ENCODE measurements at places on chromosomes 6 and 20.

DNA sequence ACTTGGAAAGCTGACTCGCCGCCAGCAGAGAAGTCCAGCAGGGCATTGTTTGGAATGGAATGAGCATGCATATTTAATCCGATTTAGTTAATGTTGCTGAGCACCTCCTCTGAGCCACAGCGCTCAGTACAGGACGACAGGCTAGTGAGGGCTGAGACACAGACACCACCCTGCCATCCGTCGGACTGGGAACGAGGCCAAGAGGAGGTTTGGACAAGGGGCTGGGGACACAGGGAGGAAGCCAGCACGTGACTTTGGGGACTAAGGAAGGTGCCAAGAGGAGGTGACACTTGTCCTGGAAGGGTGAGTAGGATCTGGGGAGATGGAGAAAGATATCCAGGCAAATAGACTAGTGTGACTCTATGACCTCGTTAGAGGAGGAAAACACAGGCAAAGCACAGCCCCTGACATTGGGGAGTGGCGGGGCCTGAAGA, 152.5 kb upstream of the ECI2 start:
- no peaks in the 10 kb centered on the region for H3K36me3 ChIP-seq
- H3K4me1 ChIP-seq, result no peaks in the 10 kb centered on the region
- H3K27me3 ChIP-seq, result peaks cover 34% of the 10 kb centered on the region
- DNase-seq, result no peak
- no peak overlapping the region for H3K27ac ChIP-seq

DNA sequence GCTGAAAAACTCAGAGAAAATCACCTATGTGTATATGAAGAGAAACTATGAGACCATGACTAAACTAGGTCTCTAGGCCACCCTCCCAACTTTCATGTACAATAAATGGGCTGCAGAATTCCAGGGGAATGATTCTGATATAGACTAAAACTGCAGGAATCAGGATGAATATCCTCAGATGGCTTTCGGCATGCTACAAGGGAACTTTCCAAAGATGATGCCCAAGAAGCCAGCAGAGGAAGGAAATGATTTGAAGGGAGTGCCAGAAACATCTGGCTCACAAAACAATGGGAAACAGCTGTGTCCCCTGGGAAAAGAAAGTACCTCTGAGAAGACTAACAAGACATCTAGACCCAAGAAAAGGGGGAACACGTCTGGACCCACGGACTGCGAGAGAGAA, 41.1 kb downstream of the PLN start:
- peak overlapping the region; percentile 42 for H3K4me3 ChIP-seq
- peak; percentile 50 for DNase-seq
- H3K36me3 ChIP-seq, result no peaks in the 10 kb centered on the region
- H3K27me3 ChIP-seq, result no peaks in the 10 kb centered on the region
- H3K27ac ChIP-seq, result peak overlapping the region; percentile 11
- peaks cover 14% of the 10 kb centered on the region for H3K4me1 ChIP-seq

- no peak for DNase-seq
- H3K27me3 ChIP-seq, result no peaks in the 10 kb centered on the region
- peak overlapping the region; percentile 13 for H3K4me3 ChIP-seq
- H3K36me3 ChIP-seq, result no peaks in the 10 kb centered on the region
- H3K4me1 ChIP-seq, result peaks cover 54% of the 10 kb centered on the region
Observed at GRCh38 chr20:47350181-47350550, 6.3 kb downstream of the ZMYND8 start.

GRCh38 chr20:9500121-9500520, 14.3 kb upstream of the LAMP5 start:
- no peak overlapping the region for H3K4me3 ChIP-seq
- H3K27me3 ChIP-seq, result peaks cover 9% of the 10 kb centered on the region
- DNase-seq, result no peak
- H3K4me1 ChIP-seq, result no peaks in the 10 kb centered on the region

DNA sequence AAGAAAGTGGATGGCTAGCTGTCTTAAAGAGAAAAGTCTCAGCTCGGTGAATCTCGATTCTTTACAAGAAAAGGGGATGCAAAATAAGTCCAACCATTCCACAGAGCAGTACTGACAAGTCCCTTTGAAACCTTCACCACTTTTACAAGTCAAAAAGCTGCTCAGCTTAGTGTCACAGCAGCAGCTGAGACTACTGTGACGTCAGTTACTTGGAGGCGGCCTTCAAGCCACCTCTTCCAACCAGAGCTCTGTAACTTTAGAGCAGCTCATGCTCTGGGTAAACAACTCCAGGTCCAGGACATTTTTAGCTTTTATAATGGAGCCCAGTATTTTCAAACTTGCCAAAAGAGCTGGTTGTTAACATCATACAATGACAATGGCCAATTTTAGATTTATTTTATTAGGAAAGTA, at the start of gene KIAA0408:
Gene KIAA0408, minus strand, starts transcription at position 159 of the 411 bp plus-strand sequence. CDS start 5,408 bp downstream, outside the sequence.
- DNase-seq, result peak; percentile 67
- H3K36me3 ChIP-seq, result no peaks in the 10 kb centered on the region
- no peaks in the 10 kb centered on the region for H3K27me3 ChIP-seq
- peaks cover 35% of the 10 kb centered on the region for H3K4me1 ChIP-seq
- H3K4me3 ChIP-seq, result peak within 1 kb of the TSS; percentile 32

DNA sequence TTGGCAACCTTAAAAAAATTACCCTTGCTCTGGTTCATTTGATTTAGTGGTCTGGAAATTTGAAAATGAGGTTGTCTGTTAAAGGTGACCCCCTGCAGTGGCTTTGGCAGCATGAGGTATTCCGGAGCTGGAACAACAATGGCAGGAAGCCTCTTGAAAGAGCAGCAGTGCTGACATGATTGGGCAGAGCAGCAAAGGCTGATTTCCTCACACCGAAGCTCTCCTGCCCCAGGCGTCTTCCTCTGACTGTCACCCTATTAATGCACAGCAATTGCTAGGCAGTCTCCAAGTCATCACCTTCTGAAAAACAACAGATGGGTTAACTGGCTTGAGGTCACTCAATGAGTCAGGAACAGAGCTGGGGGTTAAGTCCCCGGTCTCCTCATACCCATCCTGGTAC, 241.8 kb upstream of the MMS22L start:
- peak; percentile 0 for DNase-seq
- H3K36me3 ChIP-seq, result no peaks in the 10 kb centered on the region
- no peak overlapping the region for H3K4me3 ChIP-seq
- no peak overlapping the region for H3K27ac ChIP-seq
- no peaks in the 10 kb centered on the region for H3K27me3 ChIP-seq

GRCh38 chr20:40714109-40714508, 25.1 kb upstream of the MAFB start:
- H3K4me1 ChIP-seq, result no peaks in the 10 kb centered on the region
- no peaks in the 10 kb centered on the region for H3K36me3 ChIP-seq
- peaks cover 26% of the 10 kb centered on the region for H3K27me3 ChIP-seq
- H3K4me3 ChIP-seq, result no peak overlapping the region
- H3K27ac ChIP-seq, result no peak overlapping the region
- DNase-seq, result no peak

- H3K4me1 ChIP-seq, result 0 out of 2 replicates have a peak, but pooled peaks cover 3% of the 10 kb centered on the region
- H3K4me3 ChIP-seq, result no peak overlapping the region
- DNase-seq, result peak; percentile 30
- H3K36me3 ChIP-seq, result no peaks in the 10 kb centered on the region
- H3K27ac ChIP-seq, result no peak overlapping the region
Observed at GRCh38 chr6:52640170-52640569, 30.7 kb upstream of the TMEM14A start.

GRCh38 chr20:19956976-19957375, 60.2 kb upstream of the NAA20 start:
- H3K27ac ChIP-seq, result no peak overlapping the region
- no peak overlapping the region for H3K4me3 ChIP-seq
- DNase-seq, result no peak
- no peaks in the 10 kb centered on the region for H3K4me1 ChIP-seq

GRCh38 chr6:53790886-53791285, 3.9 kb upstream of the LRRC1 start:
- 0 out of 2 replicates have a peak, but pooled peaks cover 4% of the 10 kb centered on the region for H3K4me1 ChIP-seq
- H3K4me3 ChIP-seq, result no peak overlapping the region
- H3K36me3 ChIP-seq, result no peaks in the 10 kb centered on the region

DNA sequence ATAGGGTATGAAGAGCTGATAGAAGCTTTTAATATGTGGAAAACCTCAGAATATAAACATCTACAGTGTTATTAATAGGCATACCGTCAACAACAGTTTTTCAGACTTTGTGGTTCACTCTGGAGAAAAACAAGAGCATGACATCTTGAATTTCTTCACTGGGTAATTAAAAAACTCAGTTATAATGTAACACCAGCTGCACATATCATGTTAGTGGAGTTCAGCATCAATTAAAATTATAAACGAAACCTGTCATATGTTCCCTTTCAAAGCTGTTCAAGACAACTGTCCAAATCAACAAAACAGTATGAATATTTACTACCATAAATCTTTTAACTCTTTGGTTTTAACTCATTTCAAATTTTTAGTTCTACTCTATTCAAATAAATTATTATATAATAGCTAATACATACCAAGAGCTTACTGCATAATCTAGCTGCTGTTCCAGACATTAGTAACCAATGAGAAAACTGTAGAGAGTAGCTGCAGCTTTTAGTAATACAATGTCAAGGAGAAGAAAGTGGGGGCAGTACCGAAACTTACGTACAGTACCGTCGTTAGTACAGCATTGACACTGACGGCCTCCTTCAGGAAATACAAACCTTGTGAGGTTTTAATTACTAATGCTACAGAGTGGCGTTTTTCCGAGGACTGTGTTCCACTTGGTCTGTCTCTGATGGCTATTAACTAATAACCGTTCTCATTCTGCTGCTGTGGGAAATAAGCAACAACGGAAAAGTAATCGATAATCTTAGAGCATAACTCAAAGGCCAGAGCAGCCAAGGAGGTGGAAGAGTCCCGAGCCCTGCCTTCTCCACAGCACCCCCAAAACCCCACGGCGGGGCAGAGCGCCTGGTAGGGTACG, 532 bp upstream of the PM20D2 start:
- peaks cover 11% of the 10 kb centered on the region for H3K4me1 ChIP-seq
- H3K27me3 ChIP-seq, result no peaks in the 10 kb centered on the region
- no peak overlapping the region for H3K27ac ChIP-seq

DNA sequence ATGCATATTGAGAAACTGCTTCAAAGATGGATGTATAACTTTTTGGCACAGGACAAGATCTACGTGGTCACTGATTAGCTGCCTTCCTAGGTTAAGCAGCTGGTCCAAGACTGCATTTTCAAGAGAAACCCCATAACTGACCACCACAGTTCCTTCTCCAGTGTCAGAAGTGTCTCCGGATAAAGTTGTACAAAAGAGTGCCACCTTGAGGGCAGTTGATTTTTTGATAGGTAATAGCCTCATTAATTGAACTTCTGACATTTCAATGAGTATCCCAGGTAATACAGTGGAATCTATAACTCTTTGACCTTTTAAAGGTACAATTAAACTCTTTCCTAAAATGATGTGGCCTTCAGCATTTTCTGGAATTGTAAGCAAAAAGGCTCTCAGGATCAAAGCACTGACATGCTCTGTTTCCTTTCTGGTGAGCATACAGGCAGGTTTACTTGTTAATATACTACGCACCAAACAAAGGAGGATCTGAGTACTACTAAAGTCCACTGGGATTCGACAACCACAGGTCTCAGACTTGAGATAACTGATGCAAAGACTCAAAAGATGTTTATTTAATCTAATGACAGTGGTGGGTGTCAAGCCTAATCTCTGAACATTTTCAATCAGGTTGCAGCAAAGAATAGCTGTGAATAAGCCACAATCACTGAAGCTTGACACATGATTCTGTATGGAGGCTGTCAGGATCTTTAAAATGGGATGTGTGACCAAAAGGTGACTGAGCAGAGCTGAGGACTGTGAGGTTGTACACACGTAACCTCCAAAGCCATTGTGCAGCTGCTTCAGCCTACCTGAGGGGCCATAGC, 21.2 kb downstream of the MKKS start:
- no peak overlapping the region for H3K27ac ChIP-seq
- no peak overlapping the region for H3K4me3 ChIP-seq
- no peak for DNase-seq
- H3K4me1 ChIP-seq, result peaks cover 9% of the 10 kb centered on the region

GRCh38 chr6:130034378-130035146, 16.2 kb downstream of the L3MBTL3 start:
- H3K27ac ChIP-seq, result 0 out of 2 replicates have a peak overlapping the region, but pooled peaks have one; percentile 6
- H3K36me3 ChIP-seq, result no peaks in the 10 kb centered on the region
- no peaks in the 10 kb centered on the region for H3K27me3 ChIP-seq
- H3K4me3 ChIP-seq, result peak overlapping the region; percentile 1
- DNase-seq, result peak; percentile 83
- H3K4me1 ChIP-seq, result peaks cover 20% of the 10 kb centered on the region

DNA sequence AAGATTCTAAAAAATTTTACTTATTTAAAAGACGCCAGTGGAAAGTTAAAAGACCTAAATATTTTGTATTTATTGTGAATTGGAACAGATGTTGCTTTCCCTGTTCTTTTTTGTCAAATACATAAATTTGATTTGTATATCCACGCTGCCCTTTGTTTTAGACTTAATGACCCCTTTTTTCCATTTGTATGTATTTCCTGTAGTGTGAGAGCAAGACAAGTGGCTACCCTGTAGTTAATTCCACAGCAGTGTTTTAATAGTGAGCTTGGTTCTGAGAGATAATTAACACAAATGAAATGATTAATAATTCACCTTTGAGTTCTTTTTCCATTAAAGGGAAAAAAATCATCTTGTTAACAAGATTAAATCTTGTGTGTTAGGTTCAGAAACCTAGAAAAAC, 16.6 kb downstream of the SH3BGRL2 start:
- H3K4me1 ChIP-seq, result no peaks in the 10 kb centered on the region
- DNase-seq, result no peak
- H3K27me3 ChIP-seq, result no peaks in the 10 kb centered on the region
- no peak overlapping the region for H3K27ac ChIP-seq
- no peak overlapping the region for H3K4me3 ChIP-seq
- no peaks in the 10 kb centered on the region for H3K36me3 ChIP-seq

- no peaks in the 10 kb centered on the region for H3K27me3 ChIP-seq
- H3K4me3 ChIP-seq, result peak overlapping the region; percentile 66
Observed at GRCh38 chr20:19889011-19889953, 127.9 kb upstream of the NAA20 start.

DNA sequence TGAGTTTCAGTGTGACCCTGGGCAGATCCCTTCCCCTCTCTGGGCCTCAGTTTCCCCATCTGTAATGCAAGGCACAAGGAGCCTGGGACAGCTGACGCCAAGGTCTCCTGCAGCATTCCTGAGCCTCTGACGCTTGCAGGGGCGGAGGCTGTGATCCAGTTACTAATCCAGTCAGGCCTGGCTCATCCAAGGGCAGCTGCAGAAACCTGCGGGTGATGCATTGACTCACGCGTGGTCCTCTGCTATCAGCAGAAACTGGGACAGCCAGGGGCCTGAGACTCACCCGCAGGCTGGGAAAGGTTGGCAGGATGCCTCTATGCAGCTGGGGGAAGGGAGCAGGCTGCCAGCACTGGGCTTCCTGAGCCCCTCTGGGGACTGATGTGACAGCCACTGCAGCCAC, 65.0 kb upstream of the SIRPA start:
- H3K36me3 ChIP-seq, result no peaks in the 10 kb centered on the region
- peak overlapping the region; percentile 72 for H3K27ac ChIP-seq
- H3K4me1 ChIP-seq, result peaks cover 44% of the 10 kb centered on the region

GRCh38 chr20:45670139-45670538, at the start of gene WFDC11:
Gene WFDC11, minus strand, starts transcription at chr20:45670239. Its CDS starts 19,639 bp downstream, at chr20:45650600.
- no peaks in the 10 kb centered on the region for H3K36me3 ChIP-seq
- H3K27ac ChIP-seq, result no peak within 1 kb of the TSS
- H3K27me3 ChIP-seq, result no peaks in the 10 kb centered on the region
- no peak within 1 kb of the TSS for H3K4me3 ChIP-seq
- no peaks in the 10 kb centered on the region for H3K4me1 ChIP-seq

All from GM23248 (cell line).